ENCODE measurements at places on chromosomes 5 and 9.

DNA sequence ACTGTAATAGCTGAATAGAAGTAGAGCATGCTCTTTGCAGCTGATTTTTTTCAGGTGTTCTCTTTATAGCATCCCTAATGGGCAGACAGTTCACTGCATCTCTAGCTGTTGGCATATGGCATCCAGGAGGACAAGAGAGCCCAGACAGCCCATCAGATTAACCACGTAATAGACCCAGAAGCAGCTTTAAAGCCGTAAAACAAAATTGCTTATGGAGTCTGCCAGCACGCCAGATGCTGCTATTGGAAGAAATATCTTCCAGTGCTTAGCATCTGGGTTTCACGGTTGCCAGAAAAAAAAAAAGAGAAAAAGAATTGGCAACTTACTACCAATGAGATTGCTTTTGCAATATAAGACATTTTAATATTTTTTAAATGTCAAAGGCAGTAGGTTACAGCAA, 869.4 kb upstream of the NUDT12 start:
- peak; percentile 97 for DNase-seq

- DNase-seq: no peak
Measured at GRCh38 chr9:79572608-79573411, 1.0 kb downstream of the TLE4 start.

DNA sequence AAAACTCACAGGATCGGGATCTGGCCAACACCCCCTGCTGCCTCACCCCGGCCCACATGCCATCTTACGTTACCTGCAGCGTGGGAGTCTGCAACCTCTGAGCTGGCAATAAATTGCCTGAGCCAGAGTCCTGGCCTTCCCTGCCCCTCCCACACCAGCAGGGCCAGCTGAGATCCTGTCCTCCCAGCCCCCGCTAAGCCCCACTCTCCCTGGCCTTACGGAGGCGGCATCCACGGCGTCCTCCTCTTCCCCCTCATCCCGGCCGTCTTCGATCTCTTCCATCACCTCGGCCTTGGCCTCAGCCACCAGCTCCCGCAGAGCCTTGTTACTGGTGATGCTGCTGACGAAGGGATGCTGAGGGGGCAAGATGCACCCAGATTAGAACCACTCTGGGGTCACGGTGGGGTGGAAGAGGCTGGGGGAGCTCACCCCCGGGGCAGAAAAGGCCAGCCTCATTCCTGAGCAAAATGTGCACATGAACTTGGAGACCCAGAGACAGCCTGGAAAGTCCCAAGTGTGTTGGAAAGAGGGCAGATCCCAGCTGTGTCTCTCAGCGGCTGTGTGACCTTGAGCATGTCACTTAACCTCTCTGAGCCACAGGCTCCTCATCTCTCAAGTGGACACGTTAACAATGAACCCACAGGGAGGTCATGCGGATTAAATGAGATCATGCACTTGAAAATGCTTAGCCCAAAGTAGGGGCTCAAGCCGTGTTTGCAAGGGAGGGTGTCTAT, 89.9 kb upstream of the FBXW11 start:
- DNase-seq: no peak

DNA sequence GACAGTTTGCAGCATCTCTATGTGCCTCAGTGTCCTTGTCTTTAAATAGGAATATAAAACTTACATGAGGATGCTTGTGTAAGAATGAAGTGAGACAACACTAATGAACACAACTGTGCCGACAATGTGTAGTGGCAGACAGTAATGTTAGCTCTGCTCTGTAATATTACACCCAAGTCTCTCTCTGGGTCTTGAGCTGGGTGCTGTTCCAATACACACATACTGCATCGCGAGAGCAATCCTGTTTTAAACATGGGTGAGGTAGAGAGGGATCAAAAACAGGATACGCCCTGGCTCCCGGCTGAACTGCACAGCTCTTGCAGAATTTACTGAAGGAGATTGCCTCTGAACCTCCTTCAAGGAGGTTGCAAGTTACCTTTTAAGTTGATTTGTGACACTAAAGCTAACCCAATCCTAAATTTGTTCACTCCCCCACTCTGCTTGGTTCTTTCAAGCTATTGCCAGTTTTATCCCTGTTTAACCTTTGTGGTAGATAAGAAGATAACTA, 155.2 kb upstream of the ISL1 start:
- no peak for DNase-seq

- DNase-seq: no peak
Measured at GRCh38 chr9:129038109-129038852, 1.9 kb downstream of the MIGA2 start.

DNA sequence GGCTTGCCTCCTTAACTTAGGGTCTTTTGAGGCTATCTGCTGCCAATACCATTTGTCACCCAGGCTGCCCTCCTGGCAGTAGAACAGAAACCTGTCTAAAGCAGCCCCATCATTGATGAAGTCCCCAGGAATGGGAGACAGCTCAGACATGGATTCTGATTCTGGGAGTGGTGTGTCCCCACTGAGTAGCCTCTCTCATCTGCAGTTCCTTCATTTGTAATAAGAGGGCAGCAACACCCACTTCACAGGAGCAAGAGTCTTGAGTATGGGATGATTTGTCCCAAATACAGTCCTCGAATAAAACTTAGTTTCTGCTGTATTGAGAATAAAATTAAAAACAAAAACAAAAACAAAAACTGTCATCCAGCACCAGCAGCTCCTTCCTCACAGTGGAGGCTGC, 167.6 kb downstream of the ASTN2 start:
- peak; percentile 17 for DNase-seq

DNA sequence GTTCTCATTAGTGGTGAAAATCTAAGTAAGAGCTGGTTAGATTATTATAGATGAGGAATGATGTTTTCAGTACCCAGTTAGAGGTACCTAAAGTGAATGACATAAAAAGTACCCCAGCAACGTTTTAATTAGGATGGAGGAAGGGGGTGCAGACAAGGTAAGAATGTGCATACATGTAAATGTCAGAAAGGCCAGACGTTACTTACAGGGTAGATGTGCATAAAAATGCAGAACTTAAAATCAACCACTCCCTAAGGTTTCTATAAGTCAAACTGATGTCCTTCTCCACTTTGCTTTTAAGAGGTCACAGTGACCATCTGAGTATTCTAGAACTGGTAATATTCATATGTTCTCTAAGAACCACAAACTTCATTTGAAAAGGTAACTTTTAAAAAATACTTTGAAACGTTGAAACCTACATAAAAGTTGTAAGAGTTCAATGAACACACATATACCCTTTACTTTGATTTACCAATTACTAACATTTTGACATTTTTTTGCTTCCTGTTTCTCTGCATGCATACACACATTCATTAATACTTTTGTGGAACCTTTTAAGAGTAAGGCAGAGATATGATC, 18.8 kb downstream of the ACTL7A start:
- DNase-seq: no peak

- DNase-seq: no peak
Measured at GRCh38 chr9:114299286-114300152, 23.4 kb upstream of the ORM1 start.

GRCh38 chr5:105207066-105207465, 1644.5 kb upstream of the NUDT12 start:
- peak; percentile 35 for DNase-seq

GRCh38 chr5:35372482-35372881, 142.2 kb upstream of the PRLR start:
- DNase-seq: no peak

DNA sequence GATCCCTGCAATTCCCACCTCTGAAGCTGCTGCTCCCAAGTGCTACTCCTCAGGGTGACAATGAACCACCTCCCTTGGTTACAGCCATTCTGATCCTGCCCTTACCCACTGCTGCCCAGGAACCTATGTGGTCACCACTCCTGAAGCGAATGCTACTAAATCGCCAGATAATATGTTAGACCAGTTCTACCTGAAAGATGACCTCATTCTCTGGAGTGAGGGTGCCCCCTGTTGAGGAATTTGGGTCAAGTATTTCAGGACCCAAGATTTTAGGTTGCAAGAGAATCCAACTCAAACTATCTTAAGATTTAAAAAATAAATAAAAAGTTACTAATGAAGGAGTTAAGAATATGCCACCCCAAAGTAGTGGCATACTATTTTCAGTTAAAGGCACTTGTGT, 5.8 kb upstream of the SNAPC3 start:
- no peak for DNase-seq

- DNase-seq: no peak
Measured at GRCh38 chr9:304519-305185, 90.0 kb downstream of the DOCK8 start.

- DNase-seq: no peak
Measured at GRCh38 chr5:142201471-142201887, 92.9 kb downstream of the NDFIP1 start.

DNA sequence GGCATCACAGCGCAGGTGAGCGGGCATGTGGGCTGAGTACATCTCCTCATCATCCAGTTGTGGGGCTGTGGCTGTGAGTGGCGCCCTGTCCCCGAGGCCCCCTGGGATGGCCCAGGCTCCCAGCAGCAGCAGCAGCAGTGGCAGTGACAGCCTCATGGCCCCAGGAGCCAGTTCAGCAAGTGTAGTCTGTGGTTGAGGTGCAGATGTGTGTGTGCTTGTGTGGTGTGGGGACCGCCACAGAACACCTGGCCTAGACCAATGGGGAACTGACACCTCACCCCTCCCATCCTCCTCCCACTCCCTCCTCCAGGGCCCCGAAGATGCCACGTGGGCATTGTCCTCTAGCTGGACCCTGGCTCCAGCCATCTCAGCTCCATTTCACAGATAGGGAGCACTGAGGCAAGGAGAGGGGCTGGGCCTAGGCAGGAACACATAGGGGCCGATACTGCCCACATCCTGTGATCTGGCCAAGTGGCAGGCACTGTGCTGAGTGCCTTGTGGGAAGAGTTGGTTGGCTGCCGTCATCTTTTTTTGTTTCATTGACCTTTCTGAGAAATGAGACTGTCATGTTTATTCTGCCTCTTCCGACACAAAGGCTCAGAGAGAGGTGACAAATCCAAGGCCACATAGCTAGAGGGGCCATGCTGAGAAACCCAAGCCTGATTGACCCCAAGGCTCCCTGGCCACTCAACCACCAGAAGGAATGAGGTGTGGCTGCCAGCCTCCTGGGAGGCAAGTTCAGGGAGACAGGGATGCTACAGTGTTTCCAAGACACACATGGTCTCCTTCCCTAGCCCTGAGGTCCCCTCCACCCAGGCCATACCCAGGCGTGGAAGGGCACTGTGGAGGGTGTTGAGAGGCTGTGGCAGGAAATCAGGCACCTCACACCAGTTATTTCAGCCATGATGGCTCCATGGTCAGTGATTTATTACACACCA, at the start of gene MZB1:
Gene MZB1, minus strand, starts transcription at position 213 of the 938 bp plus-strand sequence. Its CDS starts 57 bp downstream, at position 156.
- no peak for DNase-seq

GRCh38 chr5:152246401-152246800, 158.7 kb downstream of the NMUR2 start:
- no peak for DNase-seq

- no peak for DNase-seq
Measured at GRCh38 chr5:73339051-73339575, 109.5 kb downstream of the FOXD1 start.

DNA sequence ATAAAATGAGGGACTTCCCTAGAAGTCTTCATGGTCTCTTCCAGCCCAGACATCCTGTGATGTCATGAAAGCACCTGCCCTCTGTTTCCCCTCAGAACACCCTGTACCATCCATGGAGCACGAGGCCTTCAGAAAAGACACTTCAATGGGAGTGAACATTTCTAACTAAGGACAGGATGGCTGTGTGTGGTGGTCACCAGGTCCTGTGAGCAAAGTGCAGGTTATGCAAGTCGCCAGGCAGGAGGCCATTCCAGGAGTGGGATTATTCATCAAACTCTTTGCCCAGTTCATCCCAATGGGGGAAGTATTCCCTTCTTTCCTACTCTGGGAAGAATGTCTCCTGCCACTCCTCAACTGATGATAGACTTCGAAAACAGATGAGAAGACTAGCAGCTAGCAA, 80.5 kb downstream of the SLC1A3 start:
- DNase-seq: no peak

- no peak for DNase-seq
Measured at GRCh38 chr5:62969409-62970120, 390.9 kb downstream of the LRRC70 start.

GRCh38 chr9:129264388-129264787, 86.3 kb upstream of the IER5L start:
- DNase-seq: no peak

DNA sequence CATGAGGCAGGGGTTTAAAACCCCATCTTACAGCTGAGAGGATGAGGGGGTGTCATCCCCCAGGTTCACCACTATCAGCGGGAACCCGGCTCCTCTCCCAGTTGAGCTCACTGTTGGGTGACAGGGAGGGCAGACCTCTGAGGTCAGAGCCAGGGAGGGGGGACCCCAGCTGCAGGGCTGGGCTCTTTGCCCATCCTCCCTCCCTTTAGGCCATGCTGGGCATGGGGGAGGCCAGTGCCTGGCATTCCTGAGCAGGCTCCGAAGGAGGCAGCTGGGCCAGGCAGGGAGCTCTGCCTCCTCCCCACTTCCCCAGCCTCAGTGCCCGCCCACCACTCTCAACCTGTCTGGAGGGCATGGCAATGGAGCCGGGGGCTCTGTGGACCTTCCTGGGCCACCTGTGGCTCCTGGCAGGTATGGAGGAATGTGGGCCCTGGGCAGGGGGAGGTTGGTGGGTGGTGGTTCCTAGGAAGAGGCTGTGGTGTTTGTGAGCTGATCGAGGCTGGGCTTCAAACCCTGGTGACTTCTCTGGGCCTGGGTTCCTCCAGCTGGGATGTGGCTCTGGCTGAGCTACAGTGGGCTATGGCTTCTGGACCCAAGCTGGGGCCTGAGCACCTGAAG, 12.6 kb downstream of the CRB2 start:
- no peak for DNase-seq

DNA sequence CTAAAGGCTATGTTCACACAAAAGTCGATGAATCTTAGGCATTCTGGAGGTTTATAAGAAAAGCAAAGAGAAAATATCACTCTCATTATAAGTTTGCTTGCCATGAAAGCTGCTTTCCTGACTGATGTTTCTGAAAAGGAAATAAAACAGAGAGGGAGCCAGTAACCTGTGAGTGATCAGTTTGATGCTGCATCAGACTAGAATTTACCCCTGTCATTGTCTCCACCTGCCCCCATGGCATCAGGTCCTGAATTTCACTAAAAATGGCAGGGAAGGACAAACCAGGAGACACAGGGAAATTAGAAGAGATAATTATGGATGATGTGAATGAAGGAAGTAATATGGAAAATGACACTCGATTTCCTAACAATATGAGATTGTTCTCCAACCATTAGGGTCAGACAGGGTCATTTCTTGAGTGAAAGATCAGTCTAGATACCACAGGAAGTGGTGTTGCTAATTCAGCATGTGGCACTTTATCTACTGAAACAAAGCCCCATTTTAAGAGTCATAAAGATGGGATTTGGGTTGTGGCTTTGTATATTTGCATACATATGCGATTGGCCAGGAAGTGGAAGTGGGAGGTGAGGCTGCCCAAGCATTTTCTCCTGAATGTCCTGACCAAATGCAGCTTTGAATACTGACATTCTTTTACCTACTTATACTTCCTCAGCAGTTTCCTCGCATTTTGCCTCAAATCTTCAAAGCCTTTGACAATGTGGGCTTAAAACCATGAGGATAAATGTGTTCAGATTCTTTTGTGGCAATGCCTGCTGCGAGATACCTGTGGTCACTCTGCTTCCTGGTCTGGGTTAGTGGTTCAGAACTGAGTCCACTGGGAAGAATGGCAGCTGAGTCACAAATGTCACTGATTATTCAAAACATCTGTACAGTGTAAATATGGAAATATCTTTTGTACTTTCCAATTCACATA, 29.7 kb downstream of the MEGF10 start:
- no peak for DNase-seq
